Mesendoderm (in vitro differentiated cells): ENCODE measurements at places on chromosomes 3 and 15.

DNA sequence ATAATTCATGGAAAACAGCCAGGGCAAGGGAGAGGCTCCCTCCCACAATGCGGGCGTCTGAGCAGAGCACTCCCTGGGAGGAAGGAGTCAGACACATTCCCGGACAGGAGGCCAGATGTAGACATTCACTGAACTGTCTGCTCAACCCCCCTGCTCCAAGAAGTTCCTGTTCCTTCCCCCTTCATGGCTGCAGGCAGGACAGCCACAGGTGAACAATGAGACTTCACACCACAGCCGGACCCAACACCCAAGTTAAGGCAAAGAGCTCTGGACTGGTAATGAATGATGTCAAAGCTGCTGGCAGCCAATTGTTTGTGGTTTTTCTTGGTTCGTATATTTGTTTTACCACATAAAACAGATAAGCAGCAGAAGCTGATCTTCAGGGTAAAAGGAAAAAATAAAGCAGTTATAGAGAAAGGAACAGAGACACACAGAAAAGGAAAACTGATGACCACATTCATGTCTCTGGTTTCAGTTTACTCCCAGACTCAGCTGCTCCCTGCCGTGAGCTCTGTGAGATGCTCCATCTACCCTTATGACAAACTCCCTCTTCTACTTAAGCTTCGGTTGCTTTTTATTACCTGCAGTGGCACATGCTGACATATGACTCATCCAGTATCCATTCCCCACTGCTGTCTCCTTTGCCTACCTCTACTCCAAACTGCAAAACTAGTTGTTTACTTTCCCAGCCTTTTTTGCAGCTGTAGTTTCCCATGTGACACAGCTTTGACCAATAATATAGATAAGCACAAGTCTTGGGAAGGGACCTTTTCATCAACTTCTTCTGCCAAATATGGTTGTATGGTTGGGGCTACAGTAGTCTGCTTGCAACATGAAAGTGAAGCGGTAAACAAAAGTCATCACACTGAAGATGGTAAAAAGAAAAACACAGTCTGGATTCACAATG lies 33.1 kb downstream of the DZIP1L start:
- DNase-seq = peak; percentile 71

DNA sequence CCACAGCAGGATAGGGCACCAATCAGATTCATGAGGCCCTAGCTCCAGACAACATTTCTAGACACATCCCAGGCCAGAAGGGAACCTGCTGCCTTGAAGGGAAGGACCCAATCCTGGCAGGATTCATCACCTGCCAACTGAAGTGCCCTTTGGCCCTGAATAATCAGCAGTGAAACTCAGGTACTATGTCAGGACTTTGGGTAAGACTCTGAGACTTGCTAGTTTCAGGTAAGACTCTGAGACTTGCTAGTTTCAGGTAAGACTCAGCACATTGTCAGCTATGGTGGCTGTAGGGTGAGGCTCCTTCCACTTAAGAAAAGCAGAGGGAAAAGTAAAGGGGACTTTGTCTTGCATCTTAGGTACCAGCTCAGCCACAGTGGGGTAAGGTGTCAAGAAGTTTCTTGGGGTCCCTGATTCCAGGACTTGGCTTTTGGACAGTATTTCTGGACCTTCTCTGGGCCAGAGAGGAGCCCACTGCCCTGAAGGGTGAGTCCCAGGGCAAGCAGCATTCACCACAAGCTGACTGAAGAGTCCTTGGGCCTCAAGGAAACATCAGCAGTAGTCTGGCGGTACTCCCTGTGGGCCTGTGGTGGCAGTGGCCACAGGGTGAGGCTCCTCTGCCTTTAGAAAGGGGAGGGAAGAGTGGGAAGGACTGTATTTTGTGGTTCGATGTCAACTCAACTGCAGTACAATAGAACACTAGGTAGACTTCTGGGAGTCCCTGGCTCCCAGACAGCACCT lies 13.7 kb upstream of the COL8A1 start:
- no peak for DNase-seq

GRCh38 chr15:60235951-60236710 lies 161.7 kb downstream of the ANXA2 start:
- DNase-seq = peak; percentile 87

DNA sequence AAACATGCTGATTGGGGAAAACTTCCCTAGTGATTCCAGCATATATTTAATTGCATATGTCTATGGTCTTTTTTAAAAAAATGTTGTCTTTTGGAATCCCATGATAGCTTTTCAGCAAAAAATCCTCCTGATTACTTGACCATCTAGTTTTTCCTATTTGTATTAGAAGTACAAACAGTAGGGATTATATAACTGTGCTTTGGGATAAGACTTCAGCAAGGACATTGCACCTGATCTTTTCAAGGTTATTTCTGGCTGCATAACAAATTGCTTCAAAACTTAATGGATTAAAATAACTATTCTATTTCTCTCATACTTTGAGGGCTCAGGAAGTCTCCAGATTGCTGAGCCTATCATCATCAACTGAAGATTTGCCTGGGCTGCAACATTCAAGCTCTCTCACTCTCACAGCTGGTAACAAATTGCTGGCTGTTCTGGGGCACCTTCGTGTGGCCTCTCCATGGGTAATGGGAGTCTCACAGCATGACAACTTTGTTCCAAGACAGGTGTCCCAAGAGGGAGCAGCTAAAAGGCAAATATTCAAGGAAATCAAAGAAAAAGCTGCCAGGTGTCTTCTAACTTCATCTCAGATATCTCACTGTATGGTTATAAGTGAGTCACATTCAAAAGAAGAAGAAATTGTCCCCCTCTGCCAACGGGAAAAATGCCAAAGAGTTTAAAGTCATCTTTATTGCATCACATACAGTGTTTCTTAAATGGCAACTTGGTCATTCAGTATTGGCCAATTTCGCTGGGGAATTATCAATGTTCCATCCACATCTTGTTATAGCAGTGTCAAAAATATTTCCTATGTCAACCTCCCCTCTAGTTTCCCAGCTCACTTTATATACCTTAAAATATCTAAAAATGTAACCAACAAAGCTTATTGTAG lies 644.5 kb upstream of the GRM7 start:
- no peak for DNase-seq

DNA sequence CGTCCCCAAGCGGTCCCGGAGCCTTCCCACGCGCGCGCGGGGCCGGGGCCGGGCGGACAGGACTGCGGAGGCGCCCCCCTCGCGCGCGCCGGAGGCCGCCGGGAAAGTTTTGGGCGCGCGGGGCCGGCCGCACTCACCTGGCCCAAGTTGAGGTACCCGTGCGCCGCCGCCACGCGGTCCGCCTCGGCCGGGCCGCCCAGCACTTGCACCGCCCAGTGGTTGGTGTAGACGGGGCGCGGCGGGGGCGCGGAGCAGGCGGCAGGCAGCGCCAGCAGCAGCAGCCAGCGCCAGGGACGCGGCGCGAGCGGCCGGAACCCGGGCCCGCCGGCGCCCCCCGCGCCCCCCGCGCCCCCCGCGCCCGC lies 289 bp downstream of the PCSK6 start:
- peak; percentile 67 for DNase-seq

DNA sequence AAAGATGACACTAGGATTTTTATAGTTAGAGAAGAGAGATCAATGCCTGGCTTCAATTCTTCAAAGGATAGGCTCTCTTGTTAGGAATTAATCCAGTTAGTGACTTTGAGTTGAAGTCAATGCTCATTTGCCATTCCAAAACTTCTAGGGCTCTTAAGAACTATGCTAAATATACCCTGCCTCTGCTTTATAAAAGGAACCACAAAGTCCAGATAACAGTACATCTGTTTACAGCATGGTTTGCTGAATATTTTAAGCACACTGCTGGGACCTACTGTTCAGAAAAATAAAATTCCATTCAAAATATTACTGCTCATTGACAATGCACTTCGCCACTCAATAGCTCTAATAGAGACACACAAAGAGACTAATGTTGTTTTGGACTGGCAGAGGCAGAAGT lies 786.6 kb upstream of the DPPA4 start:
- DNase-seq = no peak

DNA sequence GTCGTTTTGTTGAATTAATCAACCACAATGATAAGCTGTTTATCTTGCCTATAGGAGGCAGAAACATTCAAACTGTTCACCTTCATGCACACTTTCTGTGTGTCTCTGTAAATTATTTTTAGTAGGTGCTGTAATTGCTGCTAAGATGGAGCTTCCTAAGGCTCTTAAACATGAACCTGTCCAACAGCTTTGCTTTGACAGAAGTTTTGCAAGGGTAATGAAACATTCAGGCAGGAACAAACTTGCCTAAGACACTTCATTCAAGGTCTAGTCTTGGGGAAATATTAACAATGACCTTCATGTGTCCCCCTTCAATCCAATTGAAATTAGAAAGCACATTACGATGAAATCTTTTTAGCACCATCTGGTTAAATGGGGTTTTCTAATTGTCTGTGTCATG lies 156.1 kb downstream of the DIPK2A start:
- no peak for DNase-seq

DNA sequence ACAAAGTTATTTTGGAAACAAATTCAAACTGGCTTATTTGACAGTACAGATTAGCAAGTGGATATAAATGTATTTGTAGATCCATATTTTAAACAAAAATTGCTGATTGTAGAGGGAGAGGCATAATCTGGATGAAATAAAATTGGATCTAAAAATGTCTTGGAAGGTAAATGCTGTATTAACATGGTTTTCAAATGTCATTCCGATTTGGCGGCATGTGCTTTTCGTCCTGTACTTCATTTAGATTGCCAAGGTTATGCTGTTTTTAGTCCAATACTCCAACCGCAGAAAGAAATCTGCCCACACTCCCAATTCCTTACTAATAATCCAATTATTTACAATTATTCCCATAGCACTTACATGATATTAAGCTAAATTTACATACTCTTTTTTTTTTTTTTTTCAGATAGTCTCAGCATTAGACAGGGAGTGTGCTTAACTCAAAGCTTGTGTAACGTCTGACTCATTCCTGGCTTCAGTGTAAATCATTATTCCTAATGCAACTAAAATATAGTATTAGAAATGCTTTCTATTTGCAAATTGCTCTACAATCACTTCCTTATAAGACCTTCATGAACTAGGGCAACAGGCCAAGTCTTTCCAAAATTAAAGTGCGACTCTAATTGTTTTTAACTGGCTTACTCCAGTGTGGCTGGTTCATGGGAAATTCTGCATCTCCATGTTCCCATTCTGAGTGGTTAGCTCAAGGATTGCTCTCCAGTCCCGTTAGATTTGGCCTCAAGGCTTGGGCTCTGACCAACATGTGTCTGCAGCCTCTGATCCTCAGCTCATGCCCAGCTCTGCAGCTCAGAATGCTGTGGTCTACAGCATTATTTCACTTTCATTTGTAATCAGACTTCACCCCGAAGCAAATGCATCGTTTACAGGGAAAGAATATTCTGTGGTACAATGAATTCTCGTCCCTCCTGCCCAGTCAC lies 103.9 kb downstream of the FBN1 start:
- DNase-seq = no peak

DNA sequence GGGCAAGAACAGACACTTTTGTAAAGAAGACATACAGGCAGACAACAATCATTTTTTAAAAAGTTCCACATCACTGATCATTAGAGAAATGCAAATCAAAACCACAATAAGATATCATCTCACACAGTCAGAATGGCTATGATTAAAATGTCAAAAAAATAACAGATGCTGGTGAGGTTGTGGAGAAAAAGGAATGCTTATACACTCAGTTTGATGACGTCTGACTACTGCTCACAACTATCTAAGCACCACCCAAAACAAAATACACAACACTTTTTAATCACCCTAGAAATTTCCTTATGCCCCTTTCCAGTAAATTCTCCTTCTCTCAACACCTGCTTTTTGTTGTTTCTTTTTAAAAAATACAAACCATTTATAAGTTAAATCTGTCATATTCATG lies 228.8 kb downstream of the ISL2 start:
- no peak for DNase-seq

GRCh38 chr3:168974617-168975403 lies 688.7 kb downstream of the MECOM start:
- DNase-seq = no peak

DNA sequence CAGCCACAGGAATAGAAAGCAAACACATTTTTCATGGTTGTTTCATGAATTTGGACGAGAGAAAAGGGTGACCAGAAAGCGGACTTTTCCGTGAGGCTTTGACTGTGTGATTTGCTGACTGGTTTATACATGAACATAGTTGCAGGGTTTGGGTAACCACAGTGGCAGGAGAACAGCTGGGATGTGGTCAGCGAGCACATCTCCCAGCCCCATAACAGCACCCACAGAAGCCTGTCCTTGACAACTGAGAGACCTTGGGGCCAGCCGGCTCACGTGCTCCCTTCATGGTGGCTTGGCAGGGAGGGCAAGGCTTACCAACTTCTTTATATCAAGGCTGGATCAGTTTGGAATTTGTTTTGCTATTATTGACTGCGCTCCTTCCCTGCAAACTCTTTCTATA lies 13.2 kb upstream of the RGMA start:
- DNase-seq = no peak

DNA sequence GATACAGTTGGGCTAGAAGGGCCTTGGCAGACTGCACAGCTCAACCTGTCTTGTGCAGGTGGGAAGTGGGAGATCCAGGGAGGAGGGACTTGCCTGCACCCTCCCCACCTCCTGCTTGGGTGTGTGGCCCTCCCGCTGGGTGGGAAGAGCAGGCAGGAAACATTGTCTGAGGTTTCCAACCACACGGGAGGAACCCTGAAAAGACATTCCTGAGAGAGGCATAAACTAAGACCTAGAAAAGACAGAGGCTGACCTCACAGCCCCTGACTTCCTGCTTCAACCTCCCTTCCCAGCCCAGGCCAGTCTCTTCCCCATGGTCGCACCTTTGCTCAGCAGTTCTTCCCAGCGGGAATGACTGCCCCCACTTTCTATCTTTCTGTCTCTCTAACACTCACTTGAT lies 46.3 kb upstream of the INSYN1 start:
- DNase-seq = peak; percentile 53

DNA sequence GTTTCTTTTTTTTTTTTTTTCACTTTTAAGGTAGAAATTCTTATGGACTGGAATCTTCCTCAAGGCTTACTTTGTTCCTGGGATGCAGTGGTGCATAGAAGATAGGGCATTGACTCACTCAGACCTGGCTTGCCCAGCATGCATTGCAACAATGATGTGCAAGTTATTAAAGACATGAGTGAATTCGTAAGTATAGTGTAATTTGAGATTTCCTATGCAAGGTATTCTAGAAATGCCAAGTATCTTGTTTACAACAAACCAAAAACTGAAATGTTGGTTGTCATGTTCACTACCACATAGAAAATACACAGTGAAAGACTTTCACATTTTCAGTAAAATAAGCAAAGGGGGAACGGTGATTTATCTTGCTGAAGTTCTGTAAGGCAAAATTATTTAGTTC lies 56.5 kb upstream of the FNDC3B start:
- DNase-seq = no peak

DNA sequence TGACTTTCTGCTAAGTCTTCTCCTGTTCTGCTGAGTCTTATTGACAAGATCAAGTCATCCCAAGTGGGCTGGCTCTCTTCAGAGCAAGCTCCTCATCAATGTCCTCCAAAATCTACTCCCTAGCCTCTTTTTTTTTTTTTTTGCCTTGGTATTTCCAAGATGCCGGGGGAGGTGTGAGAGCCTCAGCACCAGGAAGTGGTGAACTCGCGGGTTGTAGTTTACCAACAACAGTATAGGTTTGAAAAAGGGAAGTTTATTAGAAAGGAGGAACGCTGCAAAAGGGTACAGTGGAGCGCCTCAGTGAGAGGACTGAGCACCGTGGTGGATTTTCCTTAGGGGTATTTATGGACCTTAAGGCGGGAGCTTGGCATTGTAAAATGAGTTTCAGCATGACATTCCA lies 94.3 kb upstream of the SGO1 start:
- DNase-seq = peak; percentile 74

GRCh38 chr3:144968750-144969350 lies 997.2 kb downstream of the DIPK2A start:
- DNase-seq = no peak
